ENCODE measurements at places on chromosomes 2 and 18.

DNA sequence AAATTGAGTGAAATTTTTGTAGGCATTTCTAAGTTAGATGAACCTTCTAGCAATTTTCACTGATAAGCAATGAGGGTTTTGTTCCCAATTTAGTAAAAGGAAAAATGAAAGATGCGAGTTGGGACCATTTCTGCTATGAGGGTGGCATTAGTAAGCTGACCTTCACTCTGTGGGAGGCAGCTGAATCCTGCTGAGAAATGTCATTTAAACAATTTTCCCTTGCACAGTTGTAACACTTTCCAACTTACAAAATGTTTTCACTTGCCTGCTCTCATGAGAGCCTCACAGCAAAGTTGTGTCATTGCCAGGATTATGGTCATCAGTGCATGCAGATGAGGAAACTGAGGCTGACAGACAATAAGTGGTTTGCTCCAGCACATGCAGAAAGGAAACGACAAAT is 527.7 kb downstream of the TNS1 start:
- no peak for DNase-seq

DNA sequence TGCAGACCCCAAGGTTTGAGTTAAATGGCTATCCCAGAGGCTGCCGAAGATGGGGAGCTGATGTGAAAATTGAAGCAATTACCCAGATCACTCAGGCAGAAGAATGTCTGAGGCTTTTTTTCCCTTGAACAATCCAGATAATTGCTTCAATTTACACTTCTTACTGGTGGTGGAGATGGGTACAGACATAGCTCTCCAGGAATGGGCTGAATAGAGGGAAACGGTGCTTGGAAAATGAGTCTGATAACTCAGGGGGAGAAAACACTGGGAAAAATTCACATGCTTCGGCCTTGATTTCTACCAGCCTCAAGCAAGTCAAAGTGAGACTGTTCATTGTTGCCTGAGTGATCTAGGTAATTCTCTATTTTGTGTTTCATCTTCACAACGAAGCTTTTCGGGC is 9.5 kb upstream of the KIF5C start:
- DNase-seq: peak; percentile 15

DNA sequence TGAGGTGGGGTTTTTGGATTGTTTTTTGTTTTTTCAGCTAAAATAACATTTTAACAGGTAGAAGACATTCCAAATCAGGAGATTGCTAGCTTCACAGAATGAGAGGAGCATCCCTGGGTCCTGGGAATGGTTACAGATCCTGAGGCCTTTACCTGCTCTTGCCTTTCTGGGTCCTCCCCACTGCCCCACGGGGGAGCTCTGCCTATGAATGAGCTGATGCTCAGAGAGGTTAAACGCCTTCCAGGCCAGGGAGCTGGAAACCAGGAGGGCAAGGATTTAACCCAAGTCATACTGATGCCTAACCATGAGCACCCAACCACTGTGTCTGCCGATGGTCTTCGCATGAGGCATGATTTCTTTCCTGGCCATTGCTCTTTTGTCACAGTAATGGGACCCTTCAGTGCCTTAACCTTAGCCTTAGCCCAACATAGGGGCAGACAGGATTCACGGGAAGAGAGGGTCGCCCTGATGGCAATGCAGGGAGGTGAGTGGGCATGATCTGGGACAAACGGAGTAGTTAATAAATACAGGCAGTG is 16.1 kb downstream of the MOCOS start:
- no peak for DNase-seq

DNA sequence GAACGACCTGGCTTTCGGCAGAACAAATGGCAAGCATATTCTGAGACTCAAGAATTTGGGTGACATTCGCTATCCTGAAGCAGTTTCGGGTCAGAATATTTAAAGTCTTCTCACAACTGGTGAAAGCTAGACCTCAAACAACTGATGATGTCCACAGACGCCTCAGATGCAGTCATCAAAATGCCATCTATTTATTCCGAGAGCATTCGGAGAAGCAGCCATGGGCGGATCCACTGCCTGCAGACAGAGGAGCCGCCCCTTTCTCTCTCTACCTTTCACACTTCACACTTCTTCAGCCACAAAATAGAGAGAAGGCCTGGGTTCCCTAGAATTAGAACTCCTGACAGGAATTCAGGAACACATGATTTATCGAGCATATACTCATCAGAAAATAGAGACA is 65.8 kb upstream of the CREB1 start:
- DNase-seq: no peak

DNA sequence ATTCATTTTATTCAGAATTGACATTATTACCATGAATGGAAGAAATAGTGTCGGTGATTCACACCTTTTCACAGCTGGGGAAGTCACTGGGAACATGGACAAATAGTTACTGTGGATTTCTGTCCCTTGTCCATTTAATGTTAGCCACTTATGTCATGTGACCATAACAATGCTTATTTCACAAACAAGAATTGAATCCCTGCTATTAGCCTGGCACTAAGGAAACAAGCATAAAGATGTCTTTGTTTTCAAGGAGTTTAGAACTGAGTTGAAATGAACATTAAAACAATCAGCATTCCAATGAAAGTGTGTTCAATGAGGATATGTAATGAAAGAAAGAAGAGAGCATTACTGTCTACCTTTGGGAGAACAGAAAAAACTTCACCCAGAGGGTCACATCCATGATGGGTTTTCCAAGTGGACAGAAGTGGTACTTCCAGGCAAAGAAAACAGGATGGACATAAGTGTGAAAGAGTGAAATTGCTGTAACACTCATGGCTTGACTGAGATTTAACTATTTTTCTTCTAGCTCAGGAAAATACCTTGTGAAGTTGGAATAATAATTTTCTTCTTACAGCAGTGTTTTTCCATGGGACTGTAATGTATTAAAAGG is 324.5 kb upstream of the UBE2E3 start:
- peak; percentile 15 for DNase-seq

- peak; percentile 15 for DNase-seq
Observed at GRCh38 chr2:189347540-189347939, 93.7 kb upstream of the WDR75 start.

DNA sequence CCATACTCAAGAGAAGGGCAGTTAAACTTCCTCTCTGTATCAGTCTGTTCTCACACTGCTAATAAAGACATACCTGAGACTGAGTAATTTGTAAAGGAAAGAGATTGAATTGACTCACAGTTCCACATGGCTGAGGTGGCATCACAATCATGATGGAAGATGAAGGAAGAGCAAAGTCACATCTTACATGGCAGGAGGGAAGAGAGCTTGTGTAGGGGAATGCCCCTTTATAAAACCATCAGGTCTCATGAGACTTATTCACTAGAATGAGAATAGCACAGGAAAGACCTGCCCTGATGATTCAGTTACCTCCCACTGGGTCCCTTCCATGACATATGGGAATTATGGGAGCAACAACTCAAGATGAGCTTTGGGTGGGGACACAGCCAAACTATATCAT is 1.4 kb upstream of the IL36B start:
- no peak for DNase-seq

DNA sequence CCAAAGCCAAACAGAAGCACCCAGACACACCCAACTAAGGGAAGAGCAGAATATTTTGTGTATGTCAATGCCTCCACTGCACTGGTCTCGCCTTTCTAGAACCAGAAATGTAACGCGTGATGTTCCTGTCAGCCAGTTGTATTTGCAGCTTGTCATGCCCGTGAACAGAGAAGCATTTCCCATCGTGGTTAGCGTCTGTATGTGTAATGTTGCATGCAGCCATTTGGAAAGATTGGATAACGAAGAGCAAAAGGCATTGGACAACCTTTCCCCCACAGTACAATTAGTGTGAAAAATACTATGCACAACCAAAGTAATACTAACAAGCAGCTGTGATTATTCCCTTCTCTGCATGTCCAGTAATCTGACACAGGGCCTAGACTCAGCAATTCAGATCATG is 140.5 kb downstream of the TMEM163 start:
- DNase-seq: no peak

DNA sequence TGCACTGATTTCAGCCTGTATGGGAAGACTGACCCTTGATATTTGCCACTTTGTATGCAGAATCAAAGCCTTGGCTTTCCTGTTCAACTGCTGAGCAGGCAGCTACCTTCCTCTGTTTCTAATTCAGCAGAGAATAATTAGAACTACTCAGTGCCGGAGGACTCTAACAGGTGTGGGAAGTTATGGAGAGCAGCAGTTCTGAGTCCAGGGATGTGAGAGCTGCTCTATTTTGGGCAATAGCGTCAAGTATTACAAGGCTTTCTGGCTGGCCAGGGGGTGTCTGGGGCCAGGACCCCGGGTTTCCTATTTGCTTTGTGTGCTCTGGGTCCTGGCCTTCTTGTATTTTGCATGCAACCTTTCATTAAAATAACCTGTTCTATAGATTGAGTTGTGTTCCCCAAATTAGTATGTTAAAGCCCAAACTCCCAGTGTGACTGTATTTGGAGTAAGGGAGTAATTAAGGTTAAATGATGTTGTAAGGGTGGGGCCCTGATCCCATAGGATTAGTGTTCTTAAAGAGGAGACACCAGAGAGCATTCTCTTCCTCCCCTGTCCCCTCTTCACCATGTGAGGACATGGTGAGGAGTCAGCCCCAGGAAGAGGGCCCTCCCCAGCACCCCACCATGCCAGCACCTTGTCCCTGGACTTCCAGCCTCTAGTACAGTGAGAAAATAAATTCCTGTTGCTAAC is 5.6 kb upstream of the NTSR2 start:
- DNase-seq: no peak

DNA sequence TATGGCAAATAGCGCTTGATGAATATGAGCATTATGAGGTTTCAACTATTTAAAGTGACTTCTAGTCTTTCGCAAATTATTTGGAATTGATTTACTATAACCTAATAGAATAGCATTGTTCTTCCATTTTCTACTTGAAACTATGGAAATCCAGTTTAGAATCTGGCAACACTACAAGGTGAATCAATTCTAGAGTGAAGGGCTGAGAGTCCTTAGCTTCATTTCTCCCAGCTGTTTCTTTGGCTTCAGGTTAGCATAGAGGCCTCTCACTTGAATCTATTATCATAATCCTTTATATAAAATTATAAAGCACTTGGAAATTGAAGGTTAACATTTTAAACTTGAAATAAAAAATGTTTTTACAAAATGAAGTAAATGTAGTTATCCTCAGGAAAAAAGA is 318.8 kb downstream of the CCDC85A start:
- no peak for DNase-seq

GRCh38 chr18:45284174-45284573 is 331.1 kb upstream of the SLC14A2 start:
- DNase-seq: peak; percentile 54

DNA sequence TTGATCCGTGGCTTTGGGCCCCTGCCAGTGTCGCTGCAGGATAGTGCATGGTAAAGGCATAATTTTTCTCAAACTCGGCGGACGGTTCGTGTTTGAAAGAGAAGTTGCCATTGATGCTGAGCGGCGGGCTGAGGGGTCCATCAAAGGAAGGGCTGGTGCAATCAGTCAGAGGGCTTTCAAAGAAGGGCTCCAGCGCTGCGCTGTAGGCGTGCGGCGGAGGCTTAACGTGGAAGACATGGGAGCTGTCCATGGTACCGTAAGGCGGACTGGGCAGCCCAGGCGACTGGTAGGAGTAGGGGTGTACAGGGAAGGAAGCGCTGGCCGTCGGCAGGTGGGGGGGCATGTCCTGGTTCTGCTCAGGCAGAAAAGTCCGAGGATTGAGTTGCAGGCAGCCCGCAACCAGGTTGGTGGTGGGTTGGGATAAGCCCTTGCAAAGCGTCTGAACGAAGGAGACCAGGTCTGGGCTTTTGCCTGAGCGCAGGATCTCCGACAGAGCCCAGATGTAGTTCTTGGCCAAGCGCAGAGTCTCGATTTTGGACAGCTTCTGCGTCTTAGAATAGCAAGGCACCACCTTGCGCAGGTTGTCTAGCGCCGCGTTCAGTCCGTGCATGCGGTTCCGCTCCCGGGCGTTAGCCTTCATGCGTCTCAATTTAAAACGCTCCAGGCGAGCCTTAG is 2.3 kb downstream of the NEUROD1 start:
- no peak for DNase-seq

GRCh38 chr2:150441784-150442183 is 45.7 kb downstream of the RND3 start:
- DNase-seq: peak; percentile 30

DNA sequence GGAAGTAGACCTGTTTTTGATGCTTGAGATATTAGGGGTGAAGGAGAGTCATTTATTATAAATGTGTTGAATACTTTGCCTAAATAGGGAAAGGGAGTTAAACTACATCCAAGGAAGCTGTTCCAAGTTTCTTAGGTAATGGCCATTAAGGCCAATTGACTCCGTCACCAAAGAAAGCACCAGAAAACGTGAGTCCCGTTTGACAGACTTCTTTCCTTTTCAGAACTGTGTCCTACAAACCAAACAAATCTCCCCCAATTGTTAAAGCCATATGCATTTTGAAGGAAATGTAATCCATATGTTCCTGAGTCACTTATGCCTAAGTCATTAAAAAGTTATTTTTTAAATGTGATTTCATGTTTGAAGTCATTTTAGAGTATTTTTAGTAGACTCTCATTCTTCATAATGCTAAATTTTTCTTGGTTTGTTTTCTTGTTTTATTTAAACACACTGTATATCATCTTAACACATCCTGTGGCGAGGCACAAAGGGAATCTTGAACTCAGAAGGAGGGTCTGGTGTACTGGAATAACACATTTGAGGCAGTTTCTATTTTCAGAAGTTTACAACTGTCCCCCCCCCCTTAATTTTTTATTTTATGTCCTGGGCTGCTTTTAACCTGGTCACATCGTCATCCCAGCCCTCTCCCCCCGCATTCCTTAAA is 133.7 kb downstream of the RHBDD1 start:
- no peak for DNase-seq

GRCh38 chr2:195967336-195967735 is 101.3 kb downstream of the DNAH7 start:
- no peak for DNase-seq

DNA sequence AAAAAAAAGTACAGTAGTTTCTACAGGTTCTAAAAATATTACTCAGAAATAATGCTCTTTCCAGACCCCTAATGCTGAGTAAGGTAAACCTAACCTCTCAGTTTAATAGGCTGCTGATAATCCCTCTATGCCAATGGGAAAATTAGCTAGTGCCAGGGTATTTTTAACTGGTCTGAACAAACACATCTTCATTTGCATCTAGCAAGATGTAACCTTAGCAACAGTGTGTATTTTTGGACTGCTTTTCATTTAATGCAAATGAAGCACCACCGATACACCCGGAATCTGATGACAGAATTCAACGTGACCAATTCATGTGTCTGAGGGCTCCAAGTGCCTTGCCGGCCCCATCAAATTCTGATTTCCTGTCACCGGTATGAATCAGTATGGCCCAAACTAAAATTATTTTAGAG is 47.4 kb upstream of the CYRIA start:
- DNase-seq: no peak

GRCh38 chr18:21205695-21206094 is 36.3 kb upstream of the GREB1L start:
- DNase-seq: no peak

- no peak for DNase-seq
Observed at GRCh38 chr2:149132901-149133300, 94.4 kb downstream of the LYPD6B start.

DNA sequence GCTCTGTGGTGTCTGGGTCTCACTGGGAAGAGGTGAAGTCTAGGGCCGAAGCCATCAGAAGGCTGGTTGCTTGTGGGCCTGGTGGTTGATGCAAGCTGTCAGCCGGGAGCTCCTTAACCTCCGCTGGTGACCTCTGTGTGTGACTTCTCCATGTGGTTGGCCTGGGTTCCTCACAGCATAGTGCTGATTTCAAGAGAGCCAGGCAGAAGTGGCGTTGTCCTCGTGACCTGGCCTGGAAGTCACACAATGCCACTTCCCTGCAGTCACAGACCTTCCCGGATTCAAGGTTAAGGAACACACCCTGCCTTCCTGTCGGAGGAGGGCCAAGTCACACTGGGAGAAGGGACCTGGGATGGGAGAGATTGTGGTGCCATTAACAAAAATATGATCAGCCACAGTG is 303.7 kb upstream of the HS6ST1 start:
- no peak for DNase-seq
